ENCODE measurements at places on chromosomes 2 and 18.

- DNase-seq = no peak
Observed at GRCh38 chr2:138777996-138778395, 2.2 kb downstream of the NXPH2 start.

DNA sequence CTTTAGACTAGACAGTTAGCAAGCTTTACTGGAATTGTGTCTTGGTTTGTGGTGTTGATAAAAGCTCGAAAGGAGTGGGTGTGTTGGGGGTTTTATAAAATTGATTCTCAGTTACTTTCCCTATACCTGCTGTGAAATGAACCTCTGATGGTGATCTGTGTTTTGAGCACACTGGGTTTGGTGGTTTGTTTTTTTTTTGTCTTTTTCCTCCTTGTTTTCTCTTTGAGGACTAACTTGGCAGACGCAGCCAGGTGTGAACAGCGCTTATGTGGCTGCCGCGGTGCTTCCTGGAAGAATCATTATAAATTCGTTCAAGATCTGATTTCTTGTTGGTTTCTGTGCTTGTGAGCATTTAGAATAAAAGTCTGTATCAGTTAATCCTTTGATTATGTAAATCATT, 28.5 kb downstream of the GRHL1 start:
- DNase-seq = no peak

GRCh38 chr2:158380746-158381145, 75.8 kb downstream of the CCDC148 start:
- DNase-seq = no peak

DNA sequence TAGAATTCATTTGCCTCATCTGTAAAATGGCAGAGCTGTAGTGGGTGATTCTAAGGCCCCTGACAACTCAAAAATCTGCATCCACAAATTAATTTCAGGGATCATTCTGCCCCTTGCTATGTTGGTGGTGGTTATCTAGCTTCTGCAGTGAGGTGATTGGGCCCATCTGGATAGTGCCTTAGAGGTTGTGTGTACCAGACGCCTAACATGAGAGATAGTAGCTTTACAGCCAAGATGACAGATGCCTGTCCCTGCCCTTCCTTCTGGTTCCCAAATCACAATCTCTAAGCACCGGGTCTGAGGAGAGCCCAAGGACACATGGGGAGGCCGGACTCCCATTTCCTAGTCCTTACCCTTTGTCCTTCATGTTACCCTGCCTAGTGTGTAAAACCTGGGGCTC, 51.1 kb upstream of the TNP1 start:
- no peak for DNase-seq

- peak; percentile 81 for DNase-seq
Observed at GRCh38 chr2:64454386-64455332, 697 bp downstream of the LGALSL start.

DNA sequence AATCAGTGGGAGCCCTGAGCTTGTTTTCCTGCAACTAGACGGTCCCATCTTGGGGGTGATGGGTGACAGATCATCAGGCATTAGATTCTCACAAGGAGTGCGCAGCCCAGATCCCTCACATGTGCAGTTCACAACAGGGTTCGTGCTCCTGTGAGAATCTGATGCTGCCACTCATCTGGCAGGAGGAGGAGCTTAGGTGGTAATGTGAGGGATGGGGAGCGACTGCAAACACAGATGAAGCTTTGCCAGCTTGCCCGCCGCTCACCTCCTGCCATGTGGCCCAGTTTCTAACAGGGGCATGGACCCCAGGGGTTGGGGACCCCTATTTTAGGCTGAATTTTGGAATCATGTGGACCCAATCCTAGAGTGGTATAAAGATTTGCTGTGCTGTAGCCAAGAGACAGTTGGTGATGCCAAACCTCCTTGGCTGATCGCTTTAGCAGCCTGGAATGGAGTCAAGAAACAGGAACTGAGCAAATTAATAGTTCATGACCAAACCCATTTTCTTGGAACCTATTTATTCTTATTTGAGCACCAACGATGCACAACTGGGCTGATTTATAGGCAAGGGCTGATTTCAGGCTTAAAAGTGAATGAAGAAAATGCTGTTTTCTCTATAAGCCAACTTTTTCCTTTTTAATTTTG, 25.7 kb downstream of the LPIN1 start:
- DNase-seq = no peak

DNA sequence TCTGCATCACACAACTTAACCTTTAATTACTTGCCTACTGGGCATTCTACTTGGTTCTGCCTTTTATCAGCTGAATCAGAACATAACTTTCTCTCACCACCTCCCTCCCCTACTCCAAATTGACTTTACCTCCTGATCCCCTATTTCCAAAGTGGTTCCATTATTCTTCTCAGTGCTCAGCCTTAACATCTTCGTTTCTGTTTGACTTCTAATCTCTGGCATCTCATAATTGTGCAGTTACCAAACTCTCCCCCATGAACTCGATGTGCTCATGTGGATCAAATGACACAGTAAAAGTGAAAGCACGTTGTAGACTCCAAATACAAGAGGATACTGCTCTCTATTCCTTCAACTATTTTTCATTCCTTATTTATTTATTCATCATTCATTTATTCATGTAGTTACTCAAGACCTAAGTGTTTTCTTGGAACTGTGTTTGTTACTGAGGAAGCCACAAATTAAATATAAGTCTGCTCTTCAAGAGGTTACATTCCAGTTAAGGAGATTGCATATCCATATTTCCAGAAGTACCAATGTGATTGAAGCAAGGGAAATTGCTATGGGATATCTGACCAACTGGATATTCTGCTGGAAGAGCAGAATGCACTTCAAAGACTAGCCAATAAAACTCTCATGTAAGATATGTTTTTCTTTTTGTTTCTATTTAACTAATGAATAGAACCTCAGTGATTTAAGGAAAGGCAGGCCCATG, 158.8 kb downstream of the TMEFF2 start:
- no peak for DNase-seq

GRCh38 chr18:46481847-46482245, 175.2 kb downstream of the LOXHD1 start:
- no peak for DNase-seq

- DNase-seq = no peak
Observed at GRCh38 chr2:60366135-60366712, 187.2 kb downstream of the BCL11A start.

GRCh38 chr2:42421601-42422239, 60.7 kb upstream of the COX7A2L start:
- no peak for DNase-seq

DNA sequence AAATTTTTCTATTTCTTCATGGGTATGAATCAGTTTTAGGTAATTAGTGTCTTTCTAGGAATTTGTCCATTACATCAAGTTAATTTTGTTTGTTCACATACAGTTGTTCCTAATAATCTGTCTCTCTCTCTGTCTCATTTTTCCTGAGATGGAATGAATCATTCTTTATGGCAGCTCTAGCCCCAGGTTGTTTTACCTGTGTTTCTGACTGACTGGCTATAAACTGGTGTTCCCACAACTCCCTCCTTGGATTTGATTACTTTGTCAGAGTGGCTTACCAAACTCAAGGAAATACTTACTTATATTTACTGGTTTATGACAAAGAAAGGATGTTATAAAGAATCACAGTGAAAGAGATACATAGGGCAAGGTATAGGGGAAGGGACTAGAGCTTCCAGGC, 15.1 kb downstream of the ADNP2 start:
- no peak for DNase-seq

DNA sequence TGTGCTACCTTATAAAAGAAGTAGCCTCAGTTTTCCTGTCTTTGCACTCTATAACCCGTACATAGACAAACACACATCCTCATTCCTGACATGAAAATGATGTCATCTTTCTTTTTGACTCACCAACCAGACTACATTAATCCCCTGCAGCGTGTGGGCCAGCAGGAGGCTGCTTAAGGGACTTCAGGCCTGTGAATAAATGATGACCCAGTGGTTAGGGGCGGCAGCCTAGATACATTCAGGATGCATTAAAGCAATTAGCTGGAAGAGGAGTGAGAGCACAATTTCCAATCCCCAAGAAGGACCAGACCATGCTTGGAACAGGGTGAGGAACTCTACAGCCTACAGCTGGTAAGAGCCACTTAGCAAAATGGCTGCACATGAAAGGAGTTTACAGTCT, 57.3 kb upstream of the KLF7 start:
- DNase-seq = no peak

GRCh38 chr2:183112577-183112976, 11.7 kb upstream of the NUP35 start:
- DNase-seq = no peak

- no peak for DNase-seq
Observed at GRCh38 chr2:4336864-4337263, 633.5 kb downstream of the DCDC2C start.

GRCh38 chr2:18896125-18896764, 306.9 kb upstream of the NT5C1B start:
- DNase-seq = no peak
